Inflammatory macrophage treated with lipopolysaccharide for 4 hours (primary cell): ENCODE measurements at places on chromosomes 4 and X.

- peak; percentile 90 for DNase-seq
Measured at GRCh38 chr4:168759959-168760527, 250.0 kb downstream of the CBR4 start.

GRCh38 chr4:42281324-42282020 is 115.8 kb upstream of the SHISA3 start:
- DNase-seq = no peak

GRCh38 chr4:26601204-26601603 is 17.3 kb downstream of the TBC1D19 start:
- no peak for DNase-seq

GRCh38 chrX:63718010-63718694 is 66.9 kb downstream of the ARHGEF9 start:
- no peak for DNase-seq

GRCh38 chr4:83267121-83267829 is 17.3 kb downstream of the COQ2 start:
- peak; percentile 45 for DNase-seq

DNA sequence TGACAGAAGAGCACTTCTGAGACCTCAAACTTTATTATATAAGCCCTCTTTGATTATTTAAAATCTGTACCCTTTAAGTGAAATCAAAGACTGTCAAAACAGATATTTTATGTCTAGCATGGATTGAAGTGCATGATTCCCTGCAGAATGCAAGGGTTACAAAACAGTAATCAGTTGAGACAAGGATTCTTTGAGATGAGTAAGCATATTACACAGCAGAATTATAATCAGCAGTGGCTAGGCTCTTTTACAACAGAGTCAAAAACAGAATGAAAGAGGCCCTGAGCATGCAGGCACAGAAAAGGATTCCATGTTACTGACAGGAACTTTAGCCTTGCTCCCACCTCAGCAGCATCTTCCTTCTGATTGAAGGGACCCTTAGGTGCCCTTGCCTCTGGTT is 487.9 kb upstream of the GALNT7 start:
- DNase-seq = no peak

DNA sequence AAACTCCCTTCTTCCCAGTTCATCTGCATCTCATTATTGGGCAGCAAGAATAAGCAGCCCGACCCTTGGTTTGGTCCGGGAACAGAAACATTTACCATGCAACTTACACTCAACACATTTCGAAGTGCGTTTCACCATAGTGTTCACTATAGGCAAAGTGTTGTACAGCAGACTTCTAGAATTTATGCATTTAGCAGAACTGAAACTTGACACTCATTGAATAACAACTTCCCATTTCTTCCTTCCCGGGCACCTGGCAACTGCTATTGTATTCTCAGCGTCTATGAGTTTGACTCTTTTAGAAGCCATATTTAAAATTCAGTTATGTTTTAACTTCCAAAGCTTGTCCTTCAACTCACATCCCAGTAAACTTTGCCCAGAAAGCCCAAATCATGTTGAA is 840.6 kb downstream of the NLGN4X start:
- peak; percentile 1 for DNase-seq

DNA sequence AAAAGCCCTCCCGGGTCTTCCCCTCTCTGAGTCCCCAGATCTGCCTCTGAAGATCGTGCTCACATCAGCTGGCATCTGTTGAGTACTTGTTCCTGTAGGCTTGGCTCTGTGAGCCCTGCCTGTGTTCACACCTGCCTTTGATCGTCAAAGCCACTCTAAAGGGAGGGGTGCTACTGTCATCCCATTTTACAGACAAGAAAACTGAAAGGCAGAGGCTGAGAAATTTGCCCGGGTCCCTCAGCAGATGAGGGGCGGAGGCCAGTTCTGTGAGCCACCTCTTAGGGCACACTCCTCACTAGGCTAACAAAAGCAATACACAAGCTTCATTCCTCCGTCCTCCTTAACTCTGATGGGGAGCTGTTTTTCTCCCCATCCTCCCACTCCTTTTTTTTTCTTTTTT is 655 bp downstream of the CYTL1 start:
- no peak for DNase-seq

GRCh38 chr4:44121210-44121609 is 327.4 kb downstream of the KCTD8 start:
- no peak for DNase-seq

DNA sequence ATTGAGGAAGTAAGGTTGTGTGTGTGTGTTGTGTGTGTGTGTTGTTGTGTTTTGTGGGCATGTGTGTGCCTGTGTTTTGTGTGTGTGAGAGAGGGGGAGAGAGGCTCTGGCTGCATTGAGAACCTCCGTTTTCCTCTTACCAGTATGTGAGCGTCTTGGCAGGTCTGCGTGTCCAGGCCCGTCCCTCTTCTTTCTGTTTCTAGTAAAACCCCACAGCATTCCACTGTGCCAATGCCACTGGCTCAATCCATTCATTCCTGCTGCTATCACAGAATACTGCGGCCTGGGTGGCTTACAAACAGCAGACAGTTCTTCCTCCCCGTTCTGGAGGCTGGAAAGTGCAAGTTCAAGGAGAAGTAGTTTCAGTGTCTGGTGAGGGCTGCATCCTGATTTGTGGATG is 15.5 kb upstream of the HTRA3 start:
- no peak for DNase-seq

GRCh38 chr4:15753081-15753480 is 25.0 kb upstream of the CD38 start:
- DNase-seq = no peak

GRCh38 chr4:9999956-10000561 is 21.2 kb downstream of the SLC2A9 start:
- no peak for DNase-seq

DNA sequence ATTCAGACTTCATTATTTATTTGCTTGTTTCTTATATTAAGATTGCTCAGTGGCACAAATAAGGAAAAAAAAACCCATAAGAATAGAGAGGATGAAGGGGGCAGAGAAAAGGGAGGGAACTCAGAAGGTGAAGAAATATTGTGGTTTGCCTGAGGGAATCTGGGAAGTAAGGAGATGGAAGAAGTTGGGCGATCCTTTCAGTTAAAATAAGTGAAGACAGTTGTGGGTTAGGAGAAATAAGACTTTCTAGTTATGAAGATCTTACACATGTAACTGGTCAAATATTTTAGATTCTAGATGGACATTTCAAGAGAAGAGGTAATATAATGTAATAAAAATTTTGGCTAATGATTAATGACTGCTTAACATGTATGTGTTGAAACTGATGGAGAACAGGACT is 138.7 kb upstream of the LIMCH1 start:
- DNase-seq = no peak

DNA sequence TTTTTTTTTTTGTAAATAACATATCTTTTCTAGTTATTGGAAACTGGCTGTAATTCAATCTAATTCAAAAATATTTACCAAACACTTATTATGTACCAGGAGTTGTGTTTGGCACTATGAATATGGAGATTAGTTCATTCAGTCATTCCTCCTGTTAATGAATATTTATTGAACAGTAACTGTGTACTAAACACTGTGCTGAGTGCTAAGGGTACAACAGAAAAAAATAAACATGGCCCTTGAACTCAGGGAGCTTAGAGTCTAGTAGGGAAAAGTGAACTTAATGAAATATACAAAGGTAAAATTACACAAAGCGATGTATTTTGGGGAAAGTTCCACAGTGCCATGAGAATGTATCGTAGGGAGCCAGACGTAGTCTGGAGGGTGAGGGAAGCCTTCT is 87.1 kb downstream of the STK32B start:
- DNase-seq = no peak

GRCh38 chrX:39814391-39814790 is 283.4 kb downstream of the BCOR start:
- DNase-seq = peak; percentile 33

- no peak for DNase-seq
Measured at GRCh38 chr4:24734511-24734910, 60.9 kb upstream of the SOD3 start.

DNA sequence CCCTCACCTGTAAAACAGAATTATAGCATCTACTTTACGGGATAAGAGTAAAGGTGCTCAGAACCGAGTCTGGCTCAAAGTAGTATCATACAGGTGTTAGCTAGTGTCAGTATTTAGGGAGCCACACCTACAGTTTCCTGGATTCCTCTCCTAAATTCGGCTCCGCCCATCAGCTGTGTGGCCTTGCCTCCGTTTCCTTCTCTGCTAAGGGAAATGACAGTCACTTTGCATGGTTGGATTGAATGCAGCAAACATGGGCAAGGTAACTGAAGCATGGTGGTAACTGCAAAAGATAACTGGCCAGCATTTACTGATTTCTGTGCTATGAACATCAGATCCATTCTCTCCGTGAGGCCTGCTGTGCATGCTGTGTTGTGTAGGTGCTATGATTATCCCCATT is 2.8 kb downstream of the PPP1R3F start:
- no peak for DNase-seq

GRCh38 chr4:176957353-176958118 is 164.8 kb upstream of the VEGFC start:
- no peak for DNase-seq

GRCh38 chr4:127441571-127441970 is 191.2 kb upstream of the INTU start:
- DNase-seq = no peak

- DNase-seq = no peak
Measured at GRCh38 chr4:55159851-55160250, 34.5 kb upstream of the KDR start.

- peak; percentile 60 for DNase-seq
Measured at GRCh38 chr4:78613522-78614321, 62.2 kb downstream of the ANXA3 start.

DNA sequence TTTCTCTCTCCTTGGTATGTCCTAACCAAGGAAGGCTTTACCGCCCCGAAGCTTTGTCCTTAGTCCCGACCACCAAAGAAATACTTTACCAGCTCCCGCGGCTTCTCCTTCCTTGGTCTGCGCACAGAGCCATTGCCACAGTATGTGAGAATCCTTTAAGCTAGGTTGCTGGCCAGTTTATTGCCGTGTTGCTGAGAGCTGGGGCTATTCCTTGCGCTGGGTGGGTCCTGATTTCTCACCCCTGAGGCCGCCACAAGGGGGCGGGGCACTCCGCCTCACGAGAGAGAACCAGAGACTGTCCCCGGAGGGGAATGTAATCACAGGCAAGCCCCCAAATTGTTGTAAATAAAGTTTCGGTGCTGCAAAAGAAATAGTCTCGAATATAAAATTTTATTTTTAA is 331.0 kb upstream of the PCDH10 start:
- no peak for DNase-seq

DNA sequence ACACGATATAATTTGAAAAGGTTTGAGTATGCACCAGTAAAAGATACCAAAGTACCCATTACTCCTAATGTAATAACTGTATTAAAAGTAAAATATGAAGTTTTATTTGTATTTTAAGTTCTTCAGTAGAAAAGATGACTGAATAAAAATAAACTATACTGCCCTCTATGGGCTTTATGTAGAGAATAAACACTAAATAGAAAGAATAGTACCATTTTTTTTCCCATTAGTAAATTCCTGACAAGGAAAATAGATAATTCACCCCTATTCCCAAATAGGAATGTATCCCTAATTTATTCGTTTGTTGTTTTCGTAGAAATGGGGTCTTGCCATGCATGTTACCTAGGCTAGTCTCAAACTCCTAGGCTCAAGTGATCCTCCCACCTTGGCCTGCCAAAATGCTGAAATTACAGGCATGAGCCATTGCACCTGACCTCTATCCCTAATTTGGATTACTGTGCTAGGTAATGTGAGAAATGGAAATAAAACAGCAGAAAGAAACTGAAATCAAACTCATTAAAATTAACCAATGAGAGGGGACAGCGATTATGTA is 73.6 kb upstream of the COX18 start:
- no peak for DNase-seq
